ENCODE measurements at places on chromosomes 3 and 15. TPM values are rescaled to one million over a fixed set of nuclear protein-coding genes. Genes with fewer than 3 reads are reported as not detected.

DNA sequence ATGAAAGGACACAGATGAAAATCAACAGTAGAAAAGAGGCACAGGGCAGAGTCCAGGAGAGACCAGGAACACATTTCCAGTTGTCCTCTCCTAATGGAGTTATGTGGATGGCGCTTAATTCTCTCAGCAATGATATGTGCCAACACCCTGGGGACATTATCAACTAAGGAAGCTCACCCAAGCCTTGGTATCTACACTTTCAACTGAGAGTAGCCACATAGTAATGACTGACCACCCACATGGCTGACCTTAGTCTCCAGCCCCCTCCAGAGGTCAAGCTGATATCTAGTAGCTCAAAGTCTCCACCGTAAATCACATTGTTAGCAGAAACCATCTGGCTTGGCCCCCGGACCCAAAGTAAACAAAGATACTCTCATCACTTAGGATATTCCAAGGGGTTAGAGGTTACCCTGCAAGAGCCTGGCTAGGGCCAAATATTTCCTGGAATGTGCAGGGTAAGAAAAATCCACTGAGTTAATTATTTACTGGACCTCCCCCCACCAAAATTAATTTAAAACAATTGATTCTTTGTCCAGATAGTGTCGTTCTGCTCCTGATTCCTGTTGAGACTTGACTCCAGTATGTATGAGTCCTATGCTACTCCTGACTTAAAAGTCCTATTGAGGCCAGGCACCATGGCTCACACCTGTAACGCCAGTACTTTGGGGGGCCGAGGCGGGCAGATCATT, 24.8 kb downstream of the GABRR3 start:
- DNase-seq = no peak
- H3K36me3 ChIP-seq = no peaks in the 10 kb centered on the region
- H3K27me3 ChIP-seq = no peaks in the 10 kb centered on the region
- H3K4me1 ChIP-seq = peaks cover 7% of the 10 kb centered on the region
- no peak overlapping the region for H3K4me3 ChIP-seq

GRCh38 chr15:50016951-50017350, 102.1 kb downstream of the ATP8B4 start:
- no peaks in the 10 kb centered on the region for H3K27me3 ChIP-seq
- DNase-seq = no peak
- H3K36me3 ChIP-seq = no peaks in the 10 kb centered on the region
- no peaks in the 10 kb centered on the region for H3K4me1 ChIP-seq
- H3K4me3 ChIP-seq = no peak overlapping the region

GRCh38 chr3:71602256-71602655, 18.7 kb upstream of the FOXP1 start:
- peak; percentile 42 for DNase-seq
- H3K36me3 ChIP-seq = no peaks in the 10 kb centered on the region
- no peaks in the 10 kb centered on the region for H3K27me3 ChIP-seq
- H3K27ac ChIP-seq = no peak overlapping the region
- no peaks in the 10 kb centered on the region for H3K4me1 ChIP-seq
- no peak overlapping the region for H3K4me3 ChIP-seq

DNA sequence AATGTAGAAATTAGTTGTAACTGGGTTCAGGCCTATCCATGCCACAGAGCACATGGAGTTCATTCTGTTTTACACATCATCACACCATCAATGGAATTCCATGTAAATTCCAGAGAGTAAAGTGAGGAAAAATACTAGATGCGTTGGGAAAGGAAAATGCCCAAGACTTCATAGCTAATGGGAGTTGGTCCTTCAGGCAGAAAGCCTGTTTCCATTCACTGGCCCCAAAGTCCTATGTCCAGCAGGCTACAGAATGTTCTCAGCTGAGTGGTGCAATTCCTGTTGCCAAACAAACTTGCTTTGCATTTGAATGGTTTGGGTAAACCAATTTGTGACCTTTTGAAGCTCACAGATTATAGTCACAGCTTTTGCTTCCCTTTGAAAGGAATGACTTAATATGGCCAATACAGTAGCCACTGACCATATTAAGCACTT, 164.6 kb upstream of the PFN2 start:
- H3K4me1 ChIP-seq = no peaks in the 10 kb centered on the region
- no peak for DNase-seq
- no peak overlapping the region for H3K27ac ChIP-seq
- no peaks in the 10 kb centered on the region for H3K36me3 ChIP-seq
- no peak overlapping the region for H3K4me3 ChIP-seq

- H3K4me3 ChIP-seq = no peak overlapping the region
- H3K36me3 ChIP-seq = no peaks in the 10 kb centered on the region
- no peaks in the 10 kb centered on the region for H3K27me3 ChIP-seq
- DNase-seq = no peak
Measured at GRCh38 chr3:120081719-120082118, 12.5 kb downstream of the GSK3B start.

- DNase-seq = no peak
- H3K4me3 ChIP-seq = no peak overlapping the region
Measured at GRCh38 chr3:159030138-159030670, 228.3 kb downstream of the MFSD1 start.

DNA sequence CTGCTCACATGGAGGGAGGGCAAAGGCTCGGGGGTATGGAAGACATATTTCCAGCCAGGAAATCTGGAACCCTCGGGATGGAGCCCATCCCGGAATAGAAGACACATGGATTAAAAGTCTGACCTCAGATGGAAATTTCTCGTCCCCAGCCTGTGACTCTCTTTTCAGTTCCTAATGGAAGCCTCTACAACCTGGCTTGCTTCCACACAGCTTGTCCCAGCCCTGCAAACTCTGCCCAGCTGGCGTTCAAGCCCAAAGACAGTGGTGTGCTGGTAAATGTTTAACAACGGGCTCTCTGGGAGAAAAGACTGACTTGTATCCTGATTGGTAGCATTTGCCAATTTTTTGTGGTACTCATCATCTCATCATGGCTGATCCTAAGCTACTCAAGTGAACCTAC, 35.6 kb upstream of the TLE3 start:
- H3K4me1 ChIP-seq = peaks cover 15% of the 10 kb centered on the region
- DNase-seq = no peak
- no peak overlapping the region for H3K27ac ChIP-seq
- no peaks in the 10 kb centered on the region for H3K36me3 ChIP-seq

DNA sequence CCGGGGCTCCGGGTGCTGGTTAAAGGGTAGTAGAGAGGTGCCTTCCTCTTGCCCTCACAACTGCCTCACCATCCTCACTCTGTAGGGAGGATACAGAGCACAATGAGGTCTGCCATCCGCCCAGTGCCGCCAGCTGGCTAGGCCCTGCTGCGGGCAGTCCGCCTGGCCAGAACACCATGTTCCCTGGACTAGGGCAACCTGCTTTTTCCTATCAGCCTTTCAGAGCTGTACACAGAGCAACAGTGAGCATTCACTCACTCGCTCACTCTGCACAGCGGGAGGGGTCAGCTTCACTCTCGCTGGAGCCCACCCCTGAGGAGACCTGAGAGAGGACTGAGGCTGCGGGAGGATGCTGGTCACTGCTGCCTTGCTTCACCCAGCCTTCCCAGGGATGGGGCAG, 218.7 kb upstream of the CHRNA7 start:
- H3K4me1 ChIP-seq = no peaks in the 10 kb centered on the region
- DNase-seq = no peak
- H3K4me3 ChIP-seq = no peak overlapping the region
- no peak overlapping the region for H3K27ac ChIP-seq

- H3K36me3 ChIP-seq = no peaks in the 10 kb centered on the region
- H3K27me3 ChIP-seq = no peaks in the 10 kb centered on the region
- peaks cover 28% of the 10 kb centered on the region for H3K4me1 ChIP-seq
- H3K4me3 ChIP-seq = no peak overlapping the region
Measured at GRCh38 chr3:141489203-141489602, 2.4 kb downstream of the RASA2 start.

DNA sequence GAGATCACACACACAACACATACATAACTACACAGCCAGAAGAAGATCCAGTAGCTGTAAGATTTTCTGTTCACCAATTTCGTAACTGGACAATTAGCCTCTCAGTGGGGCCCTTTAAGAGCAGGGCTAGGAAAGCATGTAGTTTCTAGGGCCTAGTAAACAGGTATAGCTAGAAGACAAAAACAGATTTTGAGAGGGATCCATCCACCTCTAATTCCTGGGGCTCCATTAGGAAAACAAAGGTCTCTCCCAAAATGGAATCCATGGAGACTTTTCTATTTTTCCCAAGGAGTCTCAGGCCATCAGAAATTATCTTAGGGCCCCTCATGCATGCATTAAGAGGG, 10.5 kb downstream of the KIF15 start:
- no peak overlapping the region for H3K4me3 ChIP-seq
- H3K4me1 ChIP-seq = no peaks in the 10 kb centered on the region
- no peak for DNase-seq
- no peaks in the 10 kb centered on the region for H3K27me3 ChIP-seq

GRCh38 chr15:90530250-90531051, 728 bp downstream of the CRTC3 start:
- peak overlapping the region; percentile 84 for H3K4me3 ChIP-seq
- no peaks in the 10 kb centered on the region for H3K27me3 ChIP-seq
- no peak for DNase-seq
- peaks cover 54% of the 10 kb centered on the region for H3K4me1 ChIP-seq
- H3K36me3 ChIP-seq = no peaks in the 10 kb centered on the region

DNA sequence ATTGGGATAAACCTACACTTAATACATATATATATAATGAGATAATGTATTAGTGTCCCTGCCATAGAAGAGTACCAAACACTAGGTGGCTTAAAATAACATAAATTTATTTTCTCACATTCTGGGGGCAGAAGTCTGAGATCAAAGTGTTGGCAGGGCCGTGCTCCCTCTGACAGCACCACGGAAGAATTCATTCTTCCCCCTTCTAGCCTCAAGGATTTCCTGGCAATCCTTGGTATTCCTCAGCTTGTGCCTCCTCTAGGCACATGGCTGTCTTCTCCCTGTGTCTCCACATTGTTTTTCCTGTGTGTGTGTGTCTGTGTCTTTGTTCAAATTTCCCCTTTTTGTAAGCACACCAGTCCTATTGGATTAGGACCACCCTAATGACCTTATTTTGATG, 115.2 kb upstream of the AGBL1 start:
- no peak overlapping the region for H3K27ac ChIP-seq
- no peaks in the 10 kb centered on the region for H3K4me1 ChIP-seq
- no peak for DNase-seq
- H3K36me3 ChIP-seq = no peaks in the 10 kb centered on the region
- H3K4me3 ChIP-seq = no peak overlapping the region

GRCh38 chr3:56347219-56347871, 120.9 kb downstream of the ERC2 start:
- H3K4me3 ChIP-seq = no peak overlapping the region
- no peaks in the 10 kb centered on the region for H3K27me3 ChIP-seq
- H3K4me1 ChIP-seq = no peaks in the 10 kb centered on the region

DNA sequence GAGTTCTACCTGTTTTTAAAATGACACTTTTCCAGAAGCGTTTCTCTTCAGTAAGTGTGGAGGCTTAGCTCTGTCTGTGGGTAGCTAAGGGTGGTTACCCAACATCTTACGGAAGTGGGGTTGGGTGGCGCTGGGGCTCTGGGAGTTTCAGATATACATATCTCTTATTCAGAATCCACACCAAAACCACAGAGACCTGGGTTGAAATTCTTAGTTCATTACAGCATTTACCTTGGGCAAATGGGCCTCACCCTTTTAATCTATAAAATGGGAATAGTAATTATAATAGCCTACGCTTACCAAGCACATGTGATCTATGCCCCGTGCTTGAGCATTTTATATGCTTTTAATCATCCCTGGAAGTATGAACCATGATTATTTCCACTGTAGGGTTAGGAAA, 9.4 kb downstream of the PTPRG start:
- no peak overlapping the region for H3K27ac ChIP-seq
- H3K27me3 ChIP-seq = no peaks in the 10 kb centered on the region
- H3K36me3 ChIP-seq = no peaks in the 10 kb centered on the region
- no peak for DNase-seq

FEZF2 gene
- not detected for total RNA-seq

RAB43 gene
- 17.2 TPM for total RNA-seq

CLDN18 gene
- total RNA-seq = under 0.01 TPM

All from esophagus muscularis mucosa (tissue), 4 donors.